Fibroblast of skin of scalp (primary cell): ENCODE measurements at places on chromosomes 3 and 15.
A peak's percentile ranks its signal among the peaks of the same experiment; 100 is the strongest.

DNA sequence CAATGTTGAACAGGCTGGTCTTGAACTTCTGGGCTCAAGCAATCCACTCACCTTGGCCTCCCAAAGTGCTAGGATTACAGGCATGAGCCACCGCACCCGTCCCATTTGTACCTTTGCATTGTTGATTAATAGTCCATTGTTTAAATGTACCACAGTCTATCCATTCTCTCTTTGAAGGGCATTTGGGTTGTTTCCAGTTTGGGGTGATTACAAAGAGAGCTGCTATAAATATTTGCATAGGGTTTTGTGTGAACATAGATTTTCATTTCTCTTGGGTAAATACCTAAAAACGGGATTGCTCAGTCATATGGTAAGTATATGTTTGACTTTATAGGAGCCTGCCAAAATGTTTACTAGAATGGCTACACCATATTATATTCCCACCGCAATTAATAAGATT is 13.7 kb upstream of the PTPRG start:
- DNase-seq = no peak

GRCh38 chr3:59300733-59301132 is 250.9 kb upstream of the CFAP20DC start:
- DNase-seq = no peak

DNA sequence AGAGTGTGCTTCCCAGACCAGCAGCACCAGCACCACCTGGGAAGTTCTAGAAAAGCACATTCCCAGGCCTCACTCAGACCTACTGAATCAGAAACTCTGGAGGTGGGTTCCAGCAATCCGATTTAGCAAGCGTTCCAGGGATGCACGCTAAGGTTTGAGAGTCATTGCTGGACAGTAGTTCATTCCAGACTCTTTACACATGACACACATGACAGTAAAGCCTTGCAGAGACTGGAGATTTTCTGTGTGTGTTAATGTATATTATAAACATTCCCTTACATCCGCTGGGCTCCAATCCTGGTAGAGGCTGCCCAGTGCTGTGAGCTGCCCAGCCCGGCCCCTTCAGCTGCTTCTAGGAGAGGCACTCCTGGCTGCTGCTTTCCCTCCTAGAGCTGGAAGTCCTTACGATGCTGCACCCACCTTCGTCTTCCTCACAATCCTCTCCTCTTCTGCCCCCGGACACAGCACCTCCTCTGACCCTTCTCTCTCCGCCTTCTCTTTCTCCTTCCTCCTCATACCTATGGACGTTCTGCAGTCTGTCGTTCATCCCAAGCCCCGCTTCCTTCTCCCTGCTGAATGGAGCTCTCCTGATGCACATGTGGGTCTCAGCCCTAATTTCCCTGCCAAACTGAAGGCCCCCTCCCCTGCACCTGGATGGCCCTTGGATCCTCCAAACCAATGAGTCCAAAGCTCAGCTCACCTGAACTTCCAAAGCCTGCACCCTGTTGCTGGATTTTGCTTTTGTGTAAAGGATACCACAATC is 44.4 kb downstream of the ITGA11 start:
- DNase-seq = no peak

DNA sequence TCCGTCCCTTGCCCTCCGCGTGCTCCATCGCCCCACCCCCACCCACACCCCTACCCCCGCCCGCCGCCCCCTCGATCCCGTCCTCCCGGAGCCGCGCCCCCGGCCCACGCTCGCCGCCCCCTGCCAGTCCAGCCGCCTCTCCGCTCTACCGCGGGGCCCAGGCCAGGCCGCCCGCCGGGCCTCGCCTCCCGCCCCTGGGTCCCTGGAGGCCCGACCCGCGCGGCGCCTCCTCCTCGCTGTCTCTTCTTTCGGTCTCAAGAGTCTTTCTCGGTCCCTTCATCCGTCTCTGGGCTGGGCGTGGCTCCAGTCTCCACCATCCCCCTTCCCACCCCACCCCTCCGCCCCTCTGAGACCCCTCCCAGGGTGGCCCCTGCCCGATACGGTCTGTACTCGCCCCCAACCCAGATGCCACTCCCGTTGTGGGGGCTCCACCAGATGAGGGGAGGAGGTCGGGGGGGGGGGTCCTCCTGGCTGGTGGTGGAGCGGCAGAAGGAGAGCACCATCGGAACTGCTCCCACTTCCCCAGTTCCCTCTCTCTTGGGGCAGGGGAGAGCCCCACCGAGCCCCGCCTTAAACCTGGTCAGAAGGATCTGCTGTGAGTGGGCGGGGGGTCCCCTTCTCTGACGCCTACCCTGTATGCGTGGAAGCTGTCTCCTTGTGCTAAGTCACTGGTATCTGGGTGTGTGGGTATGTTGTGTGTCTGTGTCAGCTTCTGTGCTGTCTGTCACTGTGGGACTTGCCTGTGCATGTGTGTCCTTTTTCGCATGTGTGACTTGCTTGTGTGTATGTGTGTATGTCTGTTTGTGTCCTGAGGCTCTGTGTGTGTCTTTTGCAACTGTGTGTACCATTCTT is 1.0 kb downstream of the PRKCD start:
- peak; percentile 12 for DNase-seq

GRCh38 chr3:182829761-182830405 is 36.6 kb downstream of the ATP11B start:
- no peak for DNase-seq

DNA sequence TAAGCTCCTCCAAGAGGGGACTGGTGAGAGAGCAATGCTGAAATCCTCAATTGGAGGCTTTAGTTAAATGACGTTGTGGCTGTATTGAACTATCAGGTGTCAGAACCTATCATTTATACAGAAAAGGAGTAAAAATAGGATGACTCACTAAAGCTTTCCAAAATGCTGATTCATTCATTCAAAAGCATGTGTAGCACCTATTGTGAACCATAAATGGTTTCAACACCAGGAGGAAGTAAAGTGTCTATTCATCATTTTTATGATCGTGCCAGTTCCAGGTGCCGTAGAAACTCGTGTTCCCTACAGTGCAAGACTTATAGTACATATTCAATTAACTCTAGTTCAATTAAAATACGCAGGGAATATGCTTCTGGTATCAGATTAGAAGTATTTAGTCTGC is 66.5 kb upstream of the ARRDC4 start:
- no peak for DNase-seq

DNA sequence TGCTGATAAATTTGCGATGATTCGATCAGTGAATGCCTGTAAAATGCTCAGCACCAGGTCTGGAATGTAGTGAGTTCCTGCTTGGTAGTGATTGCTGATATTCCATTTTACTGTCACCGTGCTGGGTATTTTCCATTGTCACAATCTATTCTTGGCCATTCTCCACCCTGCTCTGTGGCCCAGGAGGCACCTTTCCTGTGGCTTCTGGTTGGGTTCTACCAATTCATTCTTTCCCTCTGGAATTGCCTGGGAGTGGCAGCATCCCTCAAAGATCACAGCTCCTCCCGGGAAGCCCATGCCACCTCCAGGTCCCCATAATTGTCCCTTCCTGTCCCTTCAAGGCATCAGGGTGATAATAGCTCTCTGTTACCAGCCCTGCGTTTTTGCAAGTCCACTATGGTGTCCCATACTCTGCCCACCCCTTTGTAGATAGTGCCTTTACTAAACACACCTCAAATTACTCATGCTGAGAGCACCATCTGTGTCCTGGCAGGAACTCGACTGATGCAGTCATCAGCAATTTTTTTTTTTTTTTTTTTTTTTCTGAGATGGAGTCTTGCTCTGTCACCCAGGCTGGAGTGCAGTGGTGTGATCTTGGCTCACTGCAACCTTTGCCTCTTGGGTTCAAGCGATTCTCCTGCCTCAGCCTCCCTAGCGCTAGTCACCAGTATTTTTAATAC is 177.8 kb upstream of the PROK2 start:
- no peak for DNase-seq

- DNase-seq = peak; percentile 15
These were observed 1375.1 kb upstream of the ALCAM start for GRCh38 chr3:103991461-103992115.

DNA sequence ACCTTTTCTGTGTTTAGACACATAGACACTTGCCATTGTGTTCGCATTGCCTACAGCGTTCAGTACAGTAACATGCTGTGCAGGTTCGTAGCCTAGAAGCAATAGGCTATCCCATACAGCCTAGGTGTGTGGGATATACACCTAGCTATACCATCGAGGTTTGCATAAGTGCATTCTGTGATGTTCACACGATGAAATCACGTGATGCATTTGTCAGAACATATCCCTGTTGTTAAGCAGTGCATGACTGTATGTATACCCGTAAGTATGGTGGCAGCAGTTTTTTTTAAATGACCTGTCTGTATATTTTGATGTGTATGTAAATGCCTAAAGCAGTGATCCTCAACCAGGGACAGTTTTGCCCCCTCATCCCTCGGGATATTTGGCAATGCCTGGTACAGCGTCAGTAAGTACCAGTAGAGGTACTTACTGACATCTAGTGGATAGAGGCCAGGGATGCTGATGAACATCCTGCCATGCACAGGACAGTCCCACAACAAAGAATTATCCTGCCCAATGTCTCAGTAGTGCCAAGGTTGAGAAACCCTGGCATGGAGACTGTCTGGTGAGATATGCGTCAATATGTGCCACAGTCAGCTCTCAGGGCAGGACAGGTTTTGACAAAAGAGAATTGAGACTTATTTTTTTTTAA is 129.1 kb downstream of the HCN4 start:
- DNase-seq = peak; percentile 4

DNA sequence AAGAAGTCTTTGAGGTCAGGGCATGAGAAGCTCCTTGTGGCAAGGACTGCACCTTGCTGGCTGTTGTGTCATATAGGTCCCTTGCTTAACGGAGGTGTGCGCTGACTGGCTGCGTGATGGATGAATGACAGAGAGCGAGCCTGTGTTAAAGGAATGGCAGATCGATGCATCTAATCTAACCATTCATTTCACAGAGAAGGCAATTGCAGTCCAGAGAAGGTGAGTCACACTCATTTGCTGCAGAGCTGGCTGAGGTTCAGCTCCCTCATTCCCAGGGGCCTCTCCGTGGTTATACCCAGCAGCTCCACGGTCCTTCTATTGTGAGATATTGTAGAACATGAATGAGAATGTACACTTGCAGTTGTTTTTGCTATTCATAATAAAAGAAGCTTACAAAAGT is 289.3 kb downstream of the EPHB1 start:
- DNase-seq = peak; percentile 18

GRCh38 chr3:187522293-187522692 is 147.9 kb downstream of the SST start:
- DNase-seq = no peak

DNA sequence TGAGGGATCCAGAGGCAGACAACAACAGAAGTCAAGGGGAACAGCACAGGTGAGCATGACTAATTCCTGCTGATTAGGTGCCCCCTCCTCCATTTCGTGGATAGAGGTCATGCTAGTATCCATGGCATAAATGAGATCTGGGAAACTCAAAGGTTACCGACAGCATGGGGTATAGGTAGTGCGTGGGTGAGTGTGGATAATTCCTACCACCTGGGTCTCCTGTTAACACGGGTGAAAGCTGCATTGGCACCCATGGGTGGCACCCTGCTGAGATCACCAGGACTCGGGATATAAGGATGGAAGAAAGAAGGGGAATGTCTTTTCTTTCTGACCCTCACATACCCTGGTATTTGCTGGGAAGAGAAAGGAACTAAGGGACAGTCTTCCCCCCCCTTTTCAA is 14.4 kb upstream of the CHST2 start:
- no peak for DNase-seq

DNA sequence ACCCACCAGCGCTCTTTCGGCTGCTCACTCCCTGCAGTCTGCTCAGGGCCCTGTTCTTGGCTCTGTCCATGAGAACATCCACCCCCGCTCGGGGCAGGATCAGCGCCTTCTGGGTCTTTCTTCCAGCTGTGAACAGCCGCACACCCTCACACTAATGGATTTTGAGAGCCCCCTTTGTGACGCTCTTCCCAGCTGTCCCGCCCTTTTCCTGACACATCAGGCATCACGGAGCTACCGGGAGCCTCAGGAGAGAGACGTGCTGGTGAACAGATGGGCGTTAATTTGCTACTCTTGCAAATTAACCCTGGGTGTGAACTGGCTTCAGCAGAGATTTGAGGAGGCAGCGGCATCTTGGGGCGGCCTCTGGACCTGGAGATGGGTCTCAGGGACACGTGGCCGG is 113.0 kb downstream of the TMEM266 start:
- no peak for DNase-seq

DNA sequence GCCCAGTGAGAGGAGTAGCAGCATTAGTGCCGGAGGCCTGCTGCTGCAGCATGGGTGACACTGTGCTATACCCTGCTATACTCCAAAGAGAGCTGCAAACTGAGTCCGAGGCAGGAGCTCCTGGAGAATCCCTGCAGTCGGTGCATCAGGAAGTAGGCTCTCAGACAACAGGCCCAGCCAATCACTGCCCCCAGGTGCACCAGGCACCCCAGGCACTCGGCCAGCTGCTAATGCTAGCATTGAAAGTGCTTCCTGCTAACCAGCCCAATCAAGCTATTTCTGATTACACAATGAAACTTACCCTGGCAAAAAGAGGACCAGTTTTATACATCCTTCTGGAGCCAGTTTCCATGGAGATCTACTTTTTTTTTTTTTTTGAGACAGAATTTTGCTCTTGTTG is 45.6 kb upstream of the IREB2 start:
- no peak for DNase-seq

DNA sequence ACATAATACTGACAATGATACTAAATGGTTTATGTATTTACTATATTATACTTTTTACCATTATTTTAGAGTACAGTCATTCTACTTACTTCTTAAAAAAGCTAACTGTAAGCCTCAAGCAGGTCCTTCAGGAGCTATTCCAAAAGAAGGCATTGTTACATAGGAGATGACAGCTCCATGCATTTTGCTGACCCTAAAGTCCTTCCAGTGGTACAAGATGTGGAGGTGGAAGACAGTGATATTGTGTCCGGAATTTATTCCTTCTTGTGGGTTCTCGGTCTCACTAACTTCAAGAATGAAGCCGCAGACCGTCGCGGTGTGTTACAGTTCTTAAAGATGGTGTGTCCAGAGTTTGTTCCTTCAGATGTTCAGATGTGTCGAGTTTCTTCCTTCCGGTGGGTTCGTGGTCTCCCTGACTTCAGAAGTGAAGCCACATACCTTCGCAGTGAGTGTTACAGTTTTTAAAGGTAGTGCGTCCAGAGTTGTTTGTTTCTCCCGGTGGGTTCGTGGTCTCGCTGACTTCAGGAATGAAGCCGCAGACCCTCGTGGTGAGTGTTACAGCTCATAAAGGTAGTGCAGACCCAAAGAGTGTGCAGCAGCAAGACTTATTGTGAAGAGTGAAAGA is 20.9 kb downstream of the AVEN start:
- DNase-seq = no peak

DNA sequence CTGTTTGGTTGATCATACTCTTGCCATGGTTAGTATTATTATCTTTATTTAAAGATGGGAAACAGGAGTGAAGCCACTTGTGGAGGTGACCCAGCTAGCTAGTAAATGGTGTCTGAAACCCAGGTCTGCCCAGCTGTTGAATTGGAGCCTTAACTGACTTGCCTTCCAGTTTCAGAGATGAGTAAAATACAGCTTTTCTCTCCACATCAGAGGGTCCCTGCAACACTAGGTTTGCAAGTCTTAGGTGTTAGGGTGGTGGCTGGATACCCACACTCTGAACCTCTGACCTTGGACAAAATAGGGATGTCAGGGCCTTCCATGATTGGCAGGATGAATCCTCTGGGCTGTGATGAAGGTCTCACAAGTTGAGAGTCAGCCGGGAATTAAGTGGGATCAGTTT is 4.1 kb downstream of the FLNB start:
- no peak for DNase-seq

- no peak for DNase-seq
These were observed 2.2 kb upstream of the MUSTN1 start for GRCh38 chr3:52836986-52837385.
